Astrocyte of the hippocampus (primary cell): ENCODE measurements at places on chromosomes 2 and 18.

DNA sequence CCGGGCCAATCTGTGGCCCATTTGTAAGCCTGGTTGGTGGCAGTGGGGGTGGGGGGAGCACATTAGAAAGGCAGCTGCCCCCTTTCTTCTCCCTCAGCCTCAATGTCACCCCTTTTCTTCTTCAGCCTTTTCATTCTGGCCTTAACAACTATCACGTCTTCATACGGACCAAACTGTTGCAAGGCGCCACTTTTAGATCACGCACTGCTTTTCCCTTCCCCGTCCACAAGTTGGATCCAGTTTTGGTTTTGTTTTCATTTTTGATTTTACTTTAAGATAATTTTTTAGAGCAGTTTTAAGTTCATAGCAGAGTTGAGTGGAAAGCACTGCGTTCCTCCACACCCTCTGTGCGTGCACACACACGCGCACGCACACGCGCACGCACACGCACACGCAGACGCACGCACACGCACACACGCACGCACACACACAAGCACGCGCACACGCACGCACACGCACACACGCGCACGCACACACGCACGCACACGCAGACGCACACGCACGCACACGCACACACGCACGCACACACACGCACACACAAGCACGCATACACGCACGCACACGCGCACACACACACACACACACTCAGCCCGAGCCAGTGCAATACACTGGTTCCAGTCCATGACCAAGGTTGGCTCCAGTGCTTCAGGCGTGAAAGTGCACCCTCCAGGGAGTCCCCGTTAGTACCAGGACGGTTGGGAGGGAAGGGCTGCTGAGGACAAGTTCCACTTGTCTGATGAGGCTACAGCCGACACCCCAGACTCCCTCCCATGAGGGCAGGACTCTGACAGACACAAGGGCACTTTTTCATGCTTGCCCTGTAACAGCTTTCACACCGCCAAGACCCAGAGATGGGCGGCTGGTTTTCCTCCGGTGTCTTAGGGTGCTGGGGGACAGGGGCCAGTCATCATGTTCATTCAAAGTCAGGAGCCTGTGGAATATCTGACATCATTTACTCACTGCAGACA lies 22.4 kb downstream of the FBLN7 start:
- DNase-seq, result no peak

DNA sequence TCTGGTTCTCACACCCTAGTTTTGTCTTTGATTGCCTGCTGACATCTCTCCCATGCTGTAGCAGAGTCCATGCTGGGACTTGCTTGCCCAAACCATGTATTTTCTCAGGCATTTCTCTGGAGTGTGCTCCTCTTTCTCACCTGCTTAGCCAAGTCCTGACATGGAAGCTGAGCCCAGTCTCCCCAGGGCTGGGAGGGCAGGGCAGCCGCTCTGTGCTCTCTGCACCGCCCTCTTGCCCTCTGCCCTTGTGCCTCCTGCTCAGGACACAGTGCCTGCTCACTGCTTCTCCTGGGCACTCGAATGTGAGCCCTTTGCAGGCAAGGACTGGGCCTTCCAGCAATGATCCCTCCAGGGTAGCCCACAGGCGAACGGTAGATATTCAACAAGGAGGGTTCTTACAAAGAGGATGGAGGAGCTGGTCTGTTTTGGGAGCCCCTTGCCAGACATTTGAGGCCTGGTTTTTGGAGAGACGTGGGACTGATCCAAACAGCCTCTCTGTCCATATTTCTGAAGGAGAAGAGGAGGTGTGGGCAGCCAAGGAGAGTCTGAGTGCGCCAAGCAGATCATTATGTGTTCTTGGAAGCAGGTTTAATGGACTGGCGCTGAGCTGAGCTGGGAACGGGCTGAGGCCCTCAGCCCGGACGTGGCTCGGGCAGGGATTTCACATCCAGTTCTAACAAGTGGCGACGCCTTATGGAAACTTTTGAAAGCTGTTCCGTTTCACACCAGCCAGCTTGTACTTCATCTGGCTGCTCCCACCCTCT lies 4.0 kb downstream of the SLC14A2 start:
- no peak for DNase-seq

- DNase-seq, result no peak
Observed at GRCh38 chr2:113182471-113183260, 8.9 kb downstream of the PSD4 start.

DNA sequence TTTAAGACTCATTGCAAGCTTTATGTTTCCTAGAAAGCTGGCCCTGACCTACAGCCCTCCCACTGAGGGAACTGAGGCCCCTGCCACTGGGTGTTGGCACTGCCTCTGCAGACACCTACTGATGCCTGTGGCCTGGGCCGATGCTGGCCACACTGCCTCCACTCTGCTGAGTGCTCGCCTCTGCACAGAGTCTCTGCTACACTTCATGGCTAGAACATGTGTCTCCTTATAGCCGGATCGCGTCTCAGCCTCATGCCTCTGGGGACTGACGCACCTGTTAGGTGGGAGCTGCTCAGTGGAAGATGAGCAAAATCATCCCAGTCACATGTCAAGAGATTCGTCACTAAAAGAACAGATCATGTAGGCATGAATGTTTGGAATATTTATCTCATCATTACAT lies 108.7 kb downstream of the RGPD3 start:
- DNase-seq, result no peak
